Caudate nucleus (tissue), 63 donors: ENCODE measurements at places on chromosomes 5 and 9.

DNA sequence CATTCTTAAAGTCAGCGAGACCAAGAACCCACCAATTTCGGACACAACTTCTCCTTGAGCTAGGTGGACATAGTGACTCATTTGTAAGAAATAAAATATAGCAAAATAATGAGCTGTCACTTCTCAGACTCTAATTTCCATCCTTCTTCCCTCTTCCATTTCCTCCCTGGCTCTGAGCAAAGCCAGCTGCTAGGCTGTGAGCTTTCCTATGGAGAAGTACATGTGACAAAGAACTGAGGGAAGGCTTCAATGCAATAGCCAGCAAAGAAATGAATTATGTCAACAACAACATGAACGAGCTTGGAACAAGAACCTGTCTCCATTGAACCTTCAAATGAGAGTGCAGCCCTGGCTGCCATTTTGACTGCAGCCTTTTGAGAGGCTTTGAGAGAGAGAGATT is 25.9 kb upstream of the SELENOP start:
- DNase-seq = no peak

DNA sequence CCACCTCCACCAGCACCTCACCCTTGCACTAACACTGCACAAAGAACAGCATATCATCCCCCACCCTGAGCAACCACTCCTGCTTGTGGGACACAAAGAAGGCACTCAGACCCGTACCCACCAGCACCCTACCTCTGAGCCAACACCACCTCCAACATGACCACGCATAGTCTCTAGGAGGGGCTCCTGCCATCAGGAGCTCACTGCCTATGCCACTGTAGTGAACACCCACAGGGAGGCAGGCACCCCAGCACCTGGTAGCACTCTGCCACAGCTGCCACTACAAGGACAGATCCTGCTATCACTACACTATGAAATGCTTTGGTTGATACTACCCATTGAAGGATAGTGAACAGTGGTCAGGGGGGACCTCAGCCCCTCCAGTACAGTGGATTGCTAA is 395.6 kb upstream of the GRAMD2B start:
- no peak for DNase-seq

- DNase-seq = no peak
Observed at GRCh38 chr9:123268199-123268464, 254 bp downstream of the STRBP start.

DNA sequence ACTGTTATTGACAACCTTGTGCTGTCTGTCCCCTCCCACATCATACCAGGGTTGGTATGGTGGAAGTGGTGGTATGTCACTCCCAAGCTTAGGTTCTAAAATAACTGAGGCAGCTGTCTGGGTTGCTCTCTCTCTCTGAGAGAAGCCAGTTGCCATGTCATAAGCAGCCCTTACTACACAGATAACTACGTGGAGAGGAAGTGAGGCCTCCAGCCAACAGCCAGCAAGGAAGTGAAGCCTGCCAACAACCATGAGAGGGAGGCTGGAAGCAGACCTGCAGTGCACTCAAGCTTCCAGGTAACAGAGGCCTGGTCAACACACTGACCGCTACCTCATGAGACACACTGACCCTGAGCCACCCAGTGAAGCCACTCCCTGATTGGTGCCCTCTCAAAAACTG is 18.6 kb downstream of the CTNNAL1 start:
- DNase-seq = no peak

DNA sequence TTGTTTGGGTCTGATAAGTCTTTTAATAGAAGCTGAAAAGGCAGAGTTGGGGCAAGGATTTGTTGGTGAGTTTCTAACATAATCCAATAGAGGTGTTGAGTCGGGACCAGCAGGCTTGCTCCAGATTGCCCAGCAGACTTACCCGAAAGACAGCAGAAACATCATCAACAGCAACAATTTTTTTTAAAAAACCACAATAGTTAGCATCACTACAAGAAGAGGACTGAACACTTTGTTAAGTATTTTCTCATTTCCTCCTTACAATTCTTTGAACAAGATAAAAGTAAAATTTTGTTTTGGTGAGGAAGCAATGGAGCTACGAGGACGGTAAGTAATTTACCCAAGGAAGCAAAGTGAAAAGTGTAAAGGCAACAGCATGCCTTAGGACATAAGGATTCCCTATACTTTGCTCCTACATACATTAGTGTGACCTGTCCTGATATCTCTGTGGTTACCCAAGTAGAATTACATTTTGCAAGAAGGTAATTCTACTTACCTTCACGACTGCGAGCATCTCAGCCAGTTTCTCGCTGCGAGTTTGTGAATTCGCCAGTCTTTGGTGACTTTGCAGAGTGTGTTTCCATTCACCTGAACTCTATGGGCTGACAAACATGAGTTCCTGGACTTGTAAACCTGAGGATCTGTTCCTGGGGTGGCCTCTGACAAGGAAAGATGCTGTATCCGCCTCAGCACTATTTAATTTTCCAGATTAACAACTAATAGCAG is 13.2 kb downstream of the ITK start:
- DNase-seq = no peak

DNA sequence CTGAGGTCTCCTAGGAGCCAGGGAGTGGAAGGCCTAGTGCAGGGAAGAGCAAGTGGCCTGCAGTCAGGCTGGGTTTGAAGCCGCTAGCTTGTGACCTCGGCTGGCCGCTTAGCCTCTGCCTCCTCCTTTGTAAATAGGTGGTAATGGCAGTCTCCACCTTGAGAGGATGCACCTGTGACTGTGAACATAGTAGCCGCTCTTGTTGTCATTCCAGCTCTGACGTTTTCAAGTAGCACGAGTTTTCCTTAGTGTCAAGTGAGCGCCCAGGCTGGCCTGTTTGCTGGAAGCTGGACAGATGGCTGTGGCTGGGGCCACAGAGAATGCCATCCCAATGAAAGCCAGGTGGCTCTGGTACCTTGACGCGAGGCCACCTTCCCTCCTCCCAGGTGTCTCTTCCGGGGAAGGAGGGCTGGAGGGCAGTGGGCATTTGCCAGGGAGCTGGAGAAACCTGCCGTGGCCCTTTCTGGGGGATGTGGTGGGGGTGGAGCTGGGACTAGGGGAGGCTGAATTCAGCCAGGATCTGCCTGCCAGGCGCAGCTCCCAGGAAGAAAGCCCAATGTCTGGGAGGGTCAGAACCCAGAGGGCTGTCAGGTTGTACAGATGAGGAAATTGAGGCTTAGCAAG is 2.5 kb downstream of the ASS1 start:
- no peak for DNase-seq
